Skin of body (tissue), 3 donors: ENCODE measurements at places on chromosomes 7 and 10. TPM values are rescaled to one million over a fixed set of nuclear protein-coding genes. Genes with fewer than 3 reads are reported as not detected.
A peak's percentile ranks its signal among the peaks of the same experiment; 100 is the strongest.

DNA sequence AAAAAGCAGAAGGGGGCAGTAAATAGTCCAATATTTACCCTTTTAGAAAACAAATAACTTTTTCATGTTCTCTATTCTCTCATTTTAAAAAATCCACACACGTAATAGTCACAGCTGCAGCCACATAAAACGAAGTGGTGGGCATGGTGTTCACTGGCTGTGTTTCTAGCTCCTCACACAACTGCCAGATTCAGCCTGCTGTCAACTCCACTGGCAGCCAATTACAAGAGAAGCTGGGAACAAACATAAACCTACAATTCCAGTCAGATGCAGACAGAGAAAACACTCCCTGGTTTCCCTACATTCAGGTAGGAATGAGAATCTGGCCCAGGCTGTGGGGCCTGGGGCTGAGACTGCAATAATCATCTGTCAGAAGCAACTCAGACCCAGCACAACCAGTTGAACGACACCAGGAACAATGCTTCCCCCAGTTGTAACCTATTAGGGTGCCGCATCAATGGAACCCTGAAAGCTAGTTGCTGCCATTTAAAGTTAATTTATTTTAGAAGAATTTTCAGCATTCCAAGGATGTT, 29.1 kb downstream of the ERCC6 start:
- DNase-seq: no peak

DNA sequence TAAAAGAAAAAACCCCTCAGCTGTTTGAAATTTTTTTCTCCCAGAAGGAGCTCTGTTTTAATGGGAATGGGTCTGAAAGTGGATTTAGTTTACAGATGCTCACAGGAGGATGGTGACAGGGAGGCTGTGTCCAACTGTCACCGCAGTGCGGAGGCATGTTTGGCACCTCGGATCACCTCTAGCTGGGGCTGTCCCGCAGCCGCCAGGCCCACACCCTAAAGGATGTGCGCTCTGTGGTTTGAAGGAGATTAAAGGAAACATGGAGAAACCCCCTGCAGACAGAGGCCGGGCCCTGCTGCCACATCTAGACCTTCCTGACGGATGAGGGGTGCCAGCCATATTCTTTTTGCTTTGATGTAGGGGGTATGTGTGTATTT, 160.6 kb downstream of the DNAJB6 start:
- DNase-seq: no peak

- DNase-seq: no peak
Measured at GRCh38 chr7:155867734-155868400, 55.6 kb upstream of the SHH start.

Gene KCND2
- total RNA-seq: 0.79 TPM

- DNase-seq: no peak
Measured at GRCh38 chr7:86954971-86955370, 104.5 kb downstream of the ELAPOR2 start.

DNA sequence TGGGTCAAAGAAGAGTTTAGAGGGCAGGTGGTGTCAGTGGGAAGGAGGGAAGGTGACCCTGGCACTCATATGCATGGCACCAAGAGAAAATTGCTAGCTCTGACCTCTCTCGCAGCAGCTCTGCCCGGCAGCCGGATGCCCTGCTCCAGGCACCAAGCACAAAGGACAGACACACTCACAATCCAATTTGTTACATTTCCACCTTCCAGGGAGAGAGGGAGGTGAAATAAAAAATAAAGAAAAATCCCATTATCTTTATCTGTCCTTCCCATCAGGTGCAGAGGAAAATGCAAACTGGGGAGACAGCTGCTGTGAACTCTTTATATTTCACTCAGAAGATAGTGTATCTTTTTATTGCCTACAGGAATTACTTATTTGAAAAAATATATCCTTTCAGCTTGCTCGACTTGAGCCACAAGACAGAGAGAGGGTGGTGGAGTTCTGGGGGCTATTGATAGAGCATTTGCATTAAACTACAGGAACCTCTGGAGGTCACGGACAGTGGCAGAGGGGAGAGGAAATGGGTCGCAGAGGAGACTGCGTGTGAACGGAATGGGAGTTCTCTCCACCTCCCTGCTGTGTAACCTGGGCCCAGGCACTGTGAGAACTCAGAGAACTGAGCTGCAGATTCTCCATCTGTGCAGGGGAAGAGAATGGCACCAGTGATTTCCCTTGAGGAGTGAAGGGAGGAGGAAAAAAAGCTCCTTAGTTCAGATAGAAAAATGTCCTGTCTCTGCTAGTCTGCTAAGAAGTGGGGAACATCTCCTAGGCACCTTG, 421.4 kb downstream of the PLXNA4 start:
- no peak for DNase-seq

Gene LIPJ
- 0.49 TPM for total RNA-seq

DNA sequence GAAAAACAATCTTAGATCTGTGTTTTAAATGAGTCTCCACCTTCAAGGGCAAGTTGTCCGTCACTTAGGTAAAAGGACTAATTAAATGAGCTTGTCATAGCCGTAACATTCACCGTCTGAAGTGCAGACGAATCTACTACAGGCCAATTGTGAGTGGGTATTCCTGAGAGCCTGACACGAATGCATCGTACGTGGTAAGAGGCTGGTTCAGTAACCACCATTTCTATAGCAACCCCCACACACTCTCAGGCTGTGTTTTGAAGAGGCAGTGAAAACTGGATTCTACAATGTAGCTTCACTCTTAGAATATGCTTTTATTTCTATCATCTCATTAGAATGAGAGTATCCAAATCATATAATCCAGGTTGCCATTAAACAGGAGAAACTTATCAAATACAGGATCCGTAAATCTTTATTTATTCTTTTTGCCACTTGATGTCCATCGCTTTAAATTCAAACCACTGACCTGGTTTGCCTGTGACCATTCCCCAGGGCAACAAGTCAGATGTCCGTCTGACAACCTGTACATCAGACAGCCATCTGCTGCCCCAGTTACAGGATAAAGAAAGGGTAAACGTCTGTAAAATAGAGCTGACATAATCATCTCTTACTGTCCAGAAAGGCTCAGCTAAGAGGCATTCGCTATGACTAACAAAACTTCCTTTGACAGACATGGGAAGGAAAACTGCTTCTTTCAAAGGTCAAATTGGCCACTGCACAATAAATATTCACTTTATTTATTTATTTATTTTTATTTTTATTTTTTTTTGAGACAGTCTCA, 70.3 kb upstream of the NMT2 start:
- no peak for DNase-seq

Gene WASL
- total RNA-seq: 26.1 TPM

DNA sequence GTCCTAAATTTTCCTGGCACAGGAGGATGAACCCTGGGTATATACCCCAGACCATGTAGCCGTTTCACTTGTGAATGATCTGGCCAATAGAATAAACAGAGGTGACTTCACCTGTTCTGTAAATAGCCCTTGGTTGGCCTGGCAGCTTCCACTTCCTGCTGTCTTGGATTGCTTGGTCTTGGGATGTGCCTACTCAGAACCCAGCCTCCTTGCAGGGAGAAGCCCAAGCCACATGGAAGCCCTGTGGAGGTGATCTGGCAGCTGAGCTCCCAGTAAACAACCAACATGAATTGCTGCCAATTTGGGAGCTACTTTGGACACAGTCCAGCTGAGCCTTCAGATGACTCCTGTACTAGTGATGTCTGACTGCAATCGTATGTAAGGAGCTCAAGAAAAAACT, 4.8 kb upstream of the RAPGEF5 start:
- no peak for DNase-seq

Gene TMEM273
- total RNA-seq: 12.0 TPM

DNA sequence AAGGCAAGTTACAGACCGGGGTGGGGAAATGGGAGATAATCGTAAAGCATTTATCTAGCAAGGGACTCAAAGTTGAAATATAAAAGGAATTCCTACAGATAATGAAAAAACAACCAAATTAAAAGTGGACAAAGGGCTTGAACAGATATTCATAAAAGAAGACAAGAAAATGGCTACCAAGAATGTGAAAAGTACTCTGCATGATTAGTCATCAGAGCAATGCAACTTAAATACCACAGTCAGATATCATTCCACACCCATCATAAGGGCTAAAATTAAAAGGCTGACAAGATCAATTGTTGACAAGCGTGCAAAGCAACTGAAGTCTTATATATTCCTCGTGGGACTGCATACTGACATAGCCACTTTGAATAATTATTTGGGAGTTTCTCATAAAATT, 124.6 kb upstream of the RSU1 start:
- DNase-seq: no peak

DNA sequence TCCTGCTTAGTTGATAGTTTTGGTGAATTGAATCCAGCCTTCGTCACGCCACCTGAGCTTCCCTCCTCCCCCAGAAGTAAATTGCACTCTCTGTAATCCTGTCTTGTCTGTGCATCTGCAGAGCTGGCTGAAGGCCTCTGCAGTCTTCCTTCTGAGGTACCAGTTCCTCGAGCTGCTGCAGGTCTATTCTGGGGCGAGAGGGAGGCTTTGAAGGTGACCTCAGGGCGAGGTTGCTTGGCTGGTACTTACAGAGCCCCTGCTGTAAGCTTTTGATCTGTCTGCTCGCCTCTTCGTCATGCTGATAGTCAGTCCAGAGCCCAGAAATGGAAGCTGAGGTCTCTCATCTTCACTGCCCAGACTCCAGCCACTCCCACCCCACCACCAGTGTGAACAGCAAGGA, 513.6 kb upstream of the FOXK1 start:
- no peak for DNase-seq

DNA sequence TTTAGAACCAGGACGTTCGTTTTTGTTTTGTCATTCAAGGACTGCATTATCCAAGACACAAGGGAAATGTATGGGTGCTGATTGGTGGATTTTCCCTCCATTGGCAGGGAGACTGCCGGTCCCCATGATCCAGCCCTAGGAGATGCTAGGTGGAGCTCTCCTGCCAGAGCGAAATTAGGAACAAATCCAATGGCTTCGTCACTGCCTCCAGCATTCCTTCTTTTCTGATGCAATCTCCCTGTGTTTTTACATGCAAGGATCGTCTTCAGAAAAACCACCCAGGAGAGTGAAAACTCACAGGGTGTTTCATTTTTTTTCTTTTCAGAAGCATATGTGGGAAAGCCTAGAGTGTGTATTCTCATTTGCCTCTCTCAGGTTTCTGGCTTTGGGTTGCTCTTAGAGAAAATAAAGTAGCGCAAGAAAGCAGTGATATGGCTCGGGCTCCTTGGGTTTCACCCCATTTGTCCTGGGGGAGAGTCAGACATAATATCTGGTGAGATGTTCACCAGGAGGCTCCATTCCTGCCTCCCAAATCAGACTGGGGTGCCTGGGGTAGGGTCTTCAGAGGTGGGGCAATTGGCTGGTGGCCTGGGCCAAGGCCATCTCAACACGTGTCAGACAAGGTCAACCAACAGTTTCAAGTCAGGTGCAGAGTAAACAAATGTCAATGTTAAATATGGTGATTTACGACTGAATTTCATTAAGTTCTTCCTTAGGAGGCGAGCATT, 450.9 kb upstream of the MKI67 start:
- peak; percentile 79 for DNase-seq

Gene ATP6V1F
- 48.0 TPM for total RNA-seq

DNA sequence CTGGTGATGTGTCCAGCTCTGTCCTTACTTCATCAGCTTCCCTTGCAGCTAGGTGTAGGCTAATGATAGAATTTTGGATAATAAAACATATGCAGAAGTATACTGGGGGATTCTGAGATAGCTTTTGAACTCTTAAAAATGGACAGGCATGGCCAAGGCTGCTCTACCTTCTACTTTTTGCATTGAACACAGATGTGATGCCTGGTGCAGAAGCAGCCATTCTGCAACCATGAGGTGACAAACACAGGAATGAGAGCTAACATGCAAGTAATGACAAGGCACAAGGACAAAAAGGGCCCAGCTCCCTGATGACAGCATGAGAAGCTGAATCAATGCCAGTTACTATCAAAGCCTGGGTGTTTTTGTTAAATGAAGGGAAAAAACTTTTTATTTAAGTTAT, 686.5 kb upstream of the AUTS2 start:
- no peak for DNase-seq

GRCh38 chr7:53684693-53685092, 649.3 kb downstream of the POM121L12 start:
- no peak for DNase-seq

- no peak for DNase-seq
Measured at GRCh38 chr7:23117841-23118240, 12.3 kb downstream of the KLHL7 start.

Gene ELOVL3
- 33.1 TPM for total RNA-seq

DNA sequence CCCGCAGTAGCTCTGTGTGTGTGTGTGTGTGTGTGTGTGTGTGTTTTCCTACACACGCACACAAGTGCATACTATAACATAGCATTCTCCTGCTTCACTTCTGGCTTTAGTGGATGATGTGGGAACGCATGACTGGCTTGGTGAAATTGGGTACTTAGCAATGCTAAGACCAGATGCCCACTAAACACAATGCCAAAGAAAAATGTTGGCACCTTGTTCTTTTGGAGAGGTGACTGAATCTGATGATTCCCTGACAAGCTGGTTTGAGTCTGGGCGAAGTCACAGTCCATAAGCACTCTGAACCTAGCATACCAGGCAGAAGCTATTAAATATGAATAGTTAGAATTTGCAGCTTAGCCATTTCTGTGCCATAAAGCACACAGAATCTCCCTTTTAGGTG, 68.0 kb upstream of the CDCA7L start:
- DNase-seq: no peak

DNA sequence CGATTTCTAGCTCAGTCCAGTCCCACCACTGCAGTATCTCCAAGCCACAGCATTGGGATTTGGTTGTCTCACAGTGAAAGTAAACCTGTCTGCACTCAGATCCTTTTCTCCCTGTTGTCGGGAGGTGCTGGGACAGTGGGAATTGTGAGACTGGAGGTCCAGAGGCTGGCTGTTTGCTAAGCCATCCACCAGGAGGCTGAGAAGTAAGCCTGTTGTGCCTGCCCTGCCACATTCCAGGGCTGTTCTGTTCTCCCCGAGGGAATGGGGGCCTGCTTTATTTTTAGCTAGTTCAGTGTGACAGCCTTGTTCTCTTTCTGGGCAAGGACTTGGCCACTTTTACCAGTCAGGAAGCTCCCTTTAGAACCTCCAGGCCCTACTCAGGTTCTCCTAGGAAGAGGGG, 54.9 kb downstream of the HK1 start:
- peak; percentile 26 for DNase-seq

DNA sequence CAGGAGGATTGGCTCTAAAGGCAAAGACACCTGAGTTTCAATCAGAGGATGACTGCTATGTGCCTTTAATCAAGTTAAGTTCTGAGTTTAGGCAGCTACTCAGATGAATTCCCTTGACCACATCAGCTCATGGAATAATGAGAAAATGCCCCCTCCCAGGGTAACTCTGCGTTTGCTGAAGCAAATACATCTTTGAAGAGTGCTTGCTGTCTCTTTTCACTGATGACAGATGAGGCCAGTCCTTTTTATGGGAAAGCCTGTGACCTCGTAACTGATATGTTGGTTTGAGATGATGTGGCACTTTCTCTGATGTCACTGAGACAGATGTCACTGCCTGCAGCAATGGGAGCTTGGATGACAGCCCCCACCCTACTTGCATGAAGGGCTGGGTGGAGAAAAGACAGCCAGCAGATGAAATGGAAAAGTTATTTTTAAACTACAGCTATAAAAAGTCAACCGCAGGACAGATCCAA, 43.7 kb upstream of the DGKI start:
- DNase-seq: peak; percentile 32

Gene MYL10
- total RNA-seq: 3.2 TPM

- DNase-seq: no peak
Measured at GRCh38 chr7:22549667-22550513, 49.9 kb upstream of the STEAP1B start.

GRCh38 chr10:94358480-94358879, 4.3 kb downstream of the NOC3L start:
- no peak for DNase-seq

GRCh38 chr7:2523941-2524807, 4.6 kb downstream of the LFNG start:
- DNase-seq: peak; percentile 33
